ENCODE measurements at places on chromosomes 4 and X.

GRCh38 chr4:32031026-32031425 lies 1310.9 kb downstream of the PCDH7 start:
- DNase-seq: no peak

DNA sequence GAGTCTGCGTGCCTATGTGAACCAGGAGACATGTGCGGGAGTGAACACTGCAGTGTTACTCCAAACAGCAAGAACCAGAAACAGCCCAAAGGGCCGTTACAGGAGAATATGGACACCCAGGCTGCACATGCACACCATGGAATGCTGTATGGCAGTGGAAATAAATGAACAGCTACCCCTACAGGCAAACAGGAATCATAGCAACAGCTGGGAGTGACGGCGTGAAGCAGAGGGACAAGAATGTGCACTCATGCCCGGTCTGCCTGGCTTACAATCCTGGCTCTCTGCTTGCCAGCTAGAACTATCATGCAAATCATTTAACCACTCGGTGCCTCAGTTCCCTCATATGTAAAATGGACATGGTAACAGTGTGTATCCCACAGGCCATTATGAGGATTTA lies 16.6 kb downstream of the GPKOW start:
- peak; percentile 34 for DNase-seq

- no peak for DNase-seq
These were observed 822.9 kb downstream of the RAPGEF2 start for GRCh38 chr4:159925770-159926169.

GRCh38 chrX:151336809-151337208 lies 60.2 kb upstream of the VMA21 start:
- no peak for DNase-seq

GRCh38 chrX:119082278-119082677 lies 9.5 kb downstream of the CT47C1 start:
- no peak for DNase-seq

- no peak for DNase-seq
These were observed 18.5 kb upstream of the RBM47 start for GRCh38 chr4:40648131-40648530.

DNA sequence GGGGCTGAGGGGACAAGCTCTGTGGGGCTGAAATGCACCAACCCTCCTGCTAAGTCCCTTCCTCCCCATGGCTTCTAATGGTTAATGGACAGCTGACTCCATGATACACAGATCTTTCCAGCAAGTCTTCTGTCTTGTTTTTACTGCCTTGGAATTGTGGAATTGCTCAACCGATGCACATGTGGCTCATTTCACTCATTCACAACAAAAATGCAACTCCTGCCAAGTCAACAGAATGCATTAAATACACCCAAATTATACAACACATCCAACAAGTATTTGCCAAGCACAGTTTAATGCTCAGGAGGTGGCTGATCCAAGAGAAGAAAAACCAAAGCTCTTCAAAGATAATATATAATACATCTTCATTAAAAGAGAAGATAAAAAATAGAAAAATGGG lies 61.9 kb upstream of the PAGE4 start:
- DNase-seq: no peak

DNA sequence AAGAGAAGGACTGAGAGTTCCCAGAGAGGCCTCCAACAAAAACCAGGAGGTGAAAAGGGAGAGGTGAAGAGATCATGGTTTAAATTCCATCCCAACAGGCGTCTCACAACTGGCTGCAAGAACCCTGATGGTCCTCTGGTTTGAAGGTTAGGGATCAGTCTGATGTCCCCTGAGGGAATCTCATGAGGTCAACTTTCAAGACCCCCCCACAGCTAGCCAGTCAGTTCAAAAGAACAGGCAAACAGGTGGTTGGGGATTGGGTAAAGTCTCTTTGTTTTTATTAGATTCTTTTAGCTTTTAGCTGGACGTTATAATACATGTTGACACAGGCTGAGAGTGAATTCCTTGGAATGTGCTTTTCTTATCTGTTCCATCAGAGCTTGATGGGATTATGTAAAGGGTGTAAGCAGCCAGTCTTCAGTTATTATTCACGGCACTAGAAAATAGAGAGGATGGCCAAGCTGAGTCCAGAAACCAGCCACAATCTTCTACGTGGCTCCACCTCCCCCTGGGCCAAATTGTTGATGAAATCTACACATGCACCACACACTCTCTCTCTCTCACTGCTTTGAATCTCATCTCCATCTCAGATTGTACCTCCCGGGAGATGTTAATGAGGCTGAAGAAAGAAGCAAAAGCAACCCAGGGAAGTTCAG lies 20.8 kb downstream of the ENPP6 start:
- DNase-seq: no peak

DNA sequence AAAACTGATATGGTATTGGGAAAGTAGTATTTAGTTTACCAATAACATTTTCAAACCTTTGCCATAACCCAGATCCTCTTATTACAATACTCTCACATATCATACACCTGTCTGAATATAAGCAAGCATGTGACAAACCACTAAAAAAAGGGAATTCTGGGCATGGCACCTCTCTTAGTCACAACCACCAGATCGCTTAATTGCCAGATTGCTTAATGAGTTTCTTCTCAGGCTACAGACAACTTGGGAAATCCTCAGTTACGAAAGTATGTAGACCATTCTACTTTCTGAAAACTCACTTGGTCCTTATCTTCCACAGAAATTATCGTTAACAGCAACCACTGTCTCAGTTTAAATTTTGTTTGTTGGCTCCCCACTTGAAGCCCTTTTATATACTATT lies 2.1 kb downstream of the NAF1 start:
- no peak for DNase-seq

DNA sequence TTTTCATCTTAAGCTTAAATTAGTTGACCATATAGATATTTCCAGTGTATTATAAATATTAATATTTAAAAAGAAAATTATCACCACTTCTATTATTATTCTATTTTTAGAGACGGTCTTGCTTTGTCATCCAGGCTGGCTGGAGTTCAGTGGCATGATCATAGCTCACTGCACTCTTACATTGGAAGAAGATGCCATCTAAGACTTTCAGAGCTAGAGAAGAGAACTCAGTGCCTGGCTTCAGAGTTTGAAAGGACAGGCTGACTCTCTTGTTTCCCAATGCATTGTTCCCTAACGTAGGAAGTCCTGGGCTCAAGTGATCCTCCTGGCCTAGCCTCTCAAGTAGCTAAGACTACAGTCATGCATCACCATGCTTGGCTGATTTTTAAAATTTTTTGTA lies 75.9 kb downstream of the FIP1L1 start:
- no peak for DNase-seq

GRCh38 chrX:27860337-27860736 lies 52.5 kb downstream of the MAGEB10 start:
- DNase-seq: no peak

DNA sequence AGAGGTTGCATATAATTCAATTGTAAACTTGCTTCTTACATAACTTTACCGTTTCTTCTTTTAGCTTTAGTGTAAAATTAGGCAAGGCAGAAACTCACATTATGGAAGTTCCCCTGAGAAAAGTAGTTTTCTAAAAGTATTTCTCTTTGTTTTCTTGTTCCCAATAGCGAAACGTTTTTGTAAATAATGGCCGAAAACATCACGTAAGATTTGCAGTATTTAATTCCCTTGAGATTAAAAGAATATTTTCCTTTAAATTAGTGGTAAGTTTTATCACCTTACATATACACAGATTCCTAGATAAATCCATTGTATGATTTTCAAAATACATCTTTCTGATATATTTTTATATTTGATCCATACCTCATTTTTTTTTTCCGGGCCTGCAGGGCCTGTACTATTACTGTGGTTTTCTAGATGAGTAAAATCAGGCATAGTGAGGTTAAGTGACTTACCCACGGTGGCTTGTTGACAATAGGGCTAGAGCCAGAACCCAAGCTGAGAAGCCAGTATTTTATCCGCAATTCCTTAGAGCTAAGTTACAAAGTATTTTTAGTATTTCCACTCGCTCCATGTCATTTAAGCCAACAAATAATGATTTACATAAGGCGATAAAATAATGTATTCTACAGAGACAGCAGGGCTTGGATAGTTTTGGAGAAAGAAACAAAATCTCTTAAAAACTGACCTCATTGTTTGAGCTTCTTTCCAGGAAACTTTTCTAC lies 82.2 kb upstream of the VEGFC start:
- no peak for DNase-seq

- no peak for DNase-seq
These were observed 3.5 kb downstream of the GPR34 start for GRCh38 chrX:41692162-41692749.

DNA sequence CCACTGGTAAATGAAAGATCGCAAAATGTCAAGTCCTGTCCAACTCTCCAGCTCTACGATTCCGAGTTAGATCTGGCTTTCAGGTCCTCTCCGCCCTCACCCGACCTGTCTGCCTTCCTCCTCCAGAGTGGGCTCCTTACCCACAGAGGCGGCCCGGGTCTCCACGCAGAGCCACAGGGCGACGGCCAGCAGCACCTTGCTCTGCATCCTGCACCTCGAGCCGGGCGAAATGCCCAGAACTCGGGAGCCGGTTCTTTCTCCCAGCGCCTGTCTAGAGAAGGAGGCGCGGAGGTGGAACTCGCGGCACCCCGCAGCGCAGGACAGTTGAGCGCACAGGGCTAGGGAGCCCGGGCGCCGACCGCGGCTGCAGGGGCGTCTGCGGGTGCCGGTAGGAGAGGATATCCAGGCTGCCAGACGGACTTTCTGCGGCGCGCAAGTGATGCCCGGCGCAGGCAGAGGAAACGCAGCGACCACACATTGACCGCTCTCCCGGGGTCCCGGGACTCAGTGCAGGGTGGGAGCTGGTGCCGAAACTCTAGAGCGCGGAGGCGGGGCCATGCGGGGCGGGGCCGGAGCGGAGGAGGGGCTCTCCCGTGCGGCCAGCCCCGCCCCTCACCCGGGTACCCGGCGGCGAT lies at the start of gene KDR:
Gene KDR (minus strand): TSS at position 509 of the 635 bp plus-strand sequence. CDS start 302 bp downstream, at position 207.
- no peak for DNase-seq

- peak; percentile 15 for DNase-seq
These were observed 721 bp upstream of the MAOA start for GRCh38 chrX:43655151-43656004.

DNA sequence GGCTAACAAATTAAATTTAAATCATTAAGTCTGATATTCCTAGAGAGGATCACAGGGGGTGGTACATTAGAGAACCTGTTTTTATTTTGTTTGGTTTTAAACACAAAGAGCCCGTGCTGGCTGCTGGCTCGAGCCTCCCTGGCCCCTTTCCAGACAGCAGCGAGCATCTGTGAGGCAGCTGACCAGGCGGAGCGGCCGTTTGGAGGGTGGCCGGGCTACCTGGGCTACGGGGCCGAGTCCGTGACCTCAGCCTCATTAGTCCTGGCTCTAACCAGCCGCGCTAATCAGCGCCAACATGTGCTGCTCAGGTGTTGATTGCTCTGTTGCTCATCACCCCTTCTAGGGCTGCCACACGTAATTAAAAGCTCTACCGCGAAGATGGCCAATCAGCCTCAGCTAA lies 35.3 kb downstream of the DCTD start:
- no peak for DNase-seq

DNA sequence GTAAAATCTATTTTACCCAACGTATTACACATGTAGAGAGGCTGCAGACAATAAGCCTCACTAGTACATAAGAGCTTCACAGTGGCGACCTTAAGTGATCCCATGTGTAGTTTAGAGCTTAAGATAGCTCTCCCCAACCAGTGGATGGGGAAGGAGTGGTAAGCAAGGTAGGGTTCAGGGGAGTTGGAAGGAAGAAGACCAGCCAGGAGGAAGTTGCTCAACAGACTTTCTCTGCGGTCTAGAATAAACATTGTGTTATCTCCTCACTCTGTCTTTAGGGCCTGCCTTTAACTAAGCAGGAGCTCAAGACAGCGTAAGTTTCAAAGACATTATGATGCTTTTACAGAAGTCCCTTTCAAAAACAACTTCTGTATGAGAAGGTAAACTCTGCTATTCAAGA lies 16.8 kb downstream of the MEPE start:
- peak; percentile 27 for DNase-seq
